Suprapubic skin (tissue), 4 donors: ENCODE measurements at places on chromosomes 3 and 15.

GRCh38 chr15:74631935-74632560 lies 16.4 kb downstream of the CLK3 start:
- H3K27me3 ChIP-seq: no peaks in the 10 kb centered on the region
- H3K4me1 ChIP-seq: no peaks in the 10 kb centered on the region
- H3K27ac ChIP-seq: no peak overlapping the region
- H3K4me3 ChIP-seq: no peak overlapping the region
- peaks cover 95% of the 10 kb centered on the region for H3K36me3 ChIP-seq
- DNase-seq: no peak

DNA sequence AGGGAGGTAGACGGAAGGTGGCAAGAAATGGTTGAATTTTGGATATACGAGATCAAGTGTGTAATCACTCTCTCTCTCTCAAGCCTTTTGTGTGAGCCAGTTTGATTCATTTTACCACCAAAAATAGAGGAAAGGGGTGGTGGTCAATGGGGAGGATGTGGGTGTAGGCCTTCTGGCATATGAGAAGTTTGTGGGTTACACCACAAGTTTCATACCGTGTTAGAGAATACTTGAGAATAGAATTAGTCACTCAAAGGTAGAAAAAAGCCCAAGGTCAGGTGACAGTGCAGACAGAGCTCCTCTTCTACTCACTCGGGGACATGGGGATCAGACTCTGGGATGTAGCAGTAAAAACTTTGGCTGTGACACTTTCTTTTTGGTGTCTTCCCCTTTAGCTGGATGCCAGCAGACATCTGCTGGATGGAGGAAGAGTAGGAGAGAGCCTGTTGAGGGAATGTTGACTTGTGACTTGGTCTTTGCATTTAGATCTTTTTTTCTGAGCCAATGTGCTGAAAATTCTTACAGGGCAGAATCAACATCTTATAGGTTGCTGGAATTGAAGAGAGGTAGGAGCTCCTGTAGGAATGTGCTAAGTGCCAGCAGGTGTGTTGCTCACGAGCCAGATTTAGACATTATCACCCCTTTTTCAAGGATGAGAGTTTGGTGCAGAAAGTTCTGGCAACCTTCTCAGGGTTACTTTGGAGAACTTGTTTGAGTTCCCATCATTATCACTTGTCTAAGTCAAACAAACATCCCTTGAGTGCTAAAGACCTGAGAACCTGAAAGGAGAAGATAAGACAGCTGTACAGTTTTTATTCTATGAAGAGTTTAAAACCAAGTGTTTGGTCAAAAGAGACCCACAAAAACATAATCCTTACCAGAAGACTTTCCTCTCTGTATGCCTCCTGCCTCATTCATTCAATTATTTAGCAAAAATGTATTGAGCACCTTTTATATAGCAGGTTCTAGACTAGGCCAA lies 43.9 kb upstream of the RYK start:
- H3K27ac ChIP-seq: no peak overlapping the region
- H3K4me1 ChIP-seq: peaks cover 22% of the 10 kb centered on the region
- no peaks in the 10 kb centered on the region for H3K36me3 ChIP-seq
- H3K4me3 ChIP-seq: no peak overlapping the region
- no peaks in the 10 kb centered on the region for H3K27me3 ChIP-seq
- no peak for DNase-seq

DNA sequence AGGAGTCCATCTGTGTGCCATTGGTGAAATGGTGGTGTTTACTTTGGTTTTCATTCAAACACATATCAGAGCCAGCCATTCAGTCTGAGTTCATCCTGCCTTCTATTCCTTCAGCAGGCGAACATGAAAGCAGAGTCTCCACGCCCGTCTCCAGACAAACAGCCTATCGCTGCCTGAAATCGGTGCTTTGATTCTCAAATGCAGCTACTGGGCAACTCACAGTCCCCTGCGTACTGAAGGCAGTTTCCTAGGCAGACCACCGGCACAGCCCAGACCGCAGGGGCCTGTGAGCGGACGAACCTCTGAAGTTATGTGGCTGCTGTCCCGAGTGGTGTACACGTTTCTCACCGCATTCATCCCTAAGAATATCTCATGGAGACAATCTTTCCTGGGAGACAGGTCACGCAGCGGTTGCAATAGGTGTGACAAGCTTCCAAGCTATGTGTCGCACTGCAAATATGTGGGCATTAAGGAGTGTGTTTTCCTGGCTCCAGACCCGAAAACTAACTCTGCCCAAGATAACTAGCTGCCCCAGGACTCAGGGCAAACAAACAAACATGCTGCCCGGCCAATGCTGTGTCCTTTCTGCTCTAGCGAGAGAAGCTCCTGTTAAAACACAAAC lies 16.9 kb upstream of the RYR3 start:
- no peaks in the 10 kb centered on the region for H3K36me3 ChIP-seq
- H3K4me3 ChIP-seq: no peak overlapping the region
- peaks cover 4% of the 10 kb centered on the region for H3K4me1 ChIP-seq
- no peak overlapping the region for H3K27ac ChIP-seq
- no peaks in the 10 kb centered on the region for H3K27me3 ChIP-seq
- DNase-seq: no peak

DNA sequence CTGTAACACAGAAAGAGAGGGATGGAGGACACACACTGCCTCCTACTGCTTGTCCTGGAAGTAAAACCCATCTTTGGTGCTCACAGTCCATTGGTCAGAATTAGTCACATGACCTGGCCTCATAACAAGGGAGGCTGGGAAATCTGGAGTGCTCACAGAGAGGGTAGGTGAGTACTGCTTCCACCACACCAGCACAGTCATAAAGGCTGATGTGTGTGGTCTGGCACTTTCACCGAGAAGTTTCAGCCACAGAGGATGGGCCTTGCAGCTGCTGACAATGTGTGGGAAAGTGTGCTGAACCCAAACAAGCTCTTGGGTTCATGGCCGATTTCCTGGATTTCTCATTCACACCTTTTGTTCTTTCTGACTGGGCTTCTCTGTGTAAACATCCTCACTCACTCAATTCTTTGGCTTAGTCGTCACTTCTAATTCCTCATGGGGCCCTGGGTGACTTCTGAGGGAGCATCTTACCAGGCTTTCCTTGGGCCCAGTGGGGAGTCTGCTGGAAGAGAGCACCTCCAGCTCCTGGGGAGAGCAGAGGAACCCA lies 100.7 kb downstream of the ASB7 start:
- H3K27me3 ChIP-seq: no peaks in the 10 kb centered on the region
- DNase-seq: peak; percentile 8
- no peak overlapping the region for H3K4me3 ChIP-seq

GRCh38 chr3:11568503-11569155 lies 75.1 kb downstream of the VGLL4 start:
- DNase-seq: peak; percentile 90
- H3K27me3 ChIP-seq: no peaks in the 10 kb centered on the region
- H3K4me1 ChIP-seq: peaks cover 60% of the 10 kb centered on the region

DNA sequence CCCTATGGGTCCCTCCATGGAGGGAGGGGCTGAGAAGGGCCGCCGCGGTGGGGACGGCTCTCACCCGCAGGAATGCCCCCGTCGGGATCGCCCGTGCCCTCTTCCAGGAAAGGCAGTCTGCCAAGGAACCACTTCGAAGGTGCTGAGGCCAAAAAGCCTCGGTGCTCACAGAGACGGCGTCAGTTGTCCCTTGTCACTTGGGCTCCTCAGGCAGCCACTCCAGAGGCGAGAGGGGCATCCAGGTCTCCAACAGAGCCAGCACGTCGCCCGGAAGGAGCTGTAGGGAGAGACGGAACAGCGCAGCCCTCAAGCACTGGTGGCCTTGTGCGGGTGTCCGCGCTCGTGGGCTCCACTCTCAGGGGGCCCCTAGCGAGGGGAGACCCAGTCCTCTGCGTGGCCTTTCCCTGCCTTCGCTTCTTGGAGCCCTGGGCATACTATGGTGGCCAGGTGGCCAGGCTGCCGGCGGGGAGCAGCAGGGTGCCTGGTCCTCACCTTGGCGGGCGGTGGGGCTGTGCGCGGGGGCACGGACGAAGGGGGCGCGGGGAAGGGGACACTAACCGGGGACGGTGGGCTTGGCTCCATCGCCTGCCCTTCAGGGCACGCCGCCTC lies 994 bp downstream of the MESP1 start:
- H3K27ac ChIP-seq: no peak overlapping the region
- H3K4me1 ChIP-seq: peaks cover 16% of the 10 kb centered on the region
- H3K36me3 ChIP-seq: no peaks in the 10 kb centered on the region
- peak overlapping the region; percentile 76 for H3K4me3 ChIP-seq

DNA sequence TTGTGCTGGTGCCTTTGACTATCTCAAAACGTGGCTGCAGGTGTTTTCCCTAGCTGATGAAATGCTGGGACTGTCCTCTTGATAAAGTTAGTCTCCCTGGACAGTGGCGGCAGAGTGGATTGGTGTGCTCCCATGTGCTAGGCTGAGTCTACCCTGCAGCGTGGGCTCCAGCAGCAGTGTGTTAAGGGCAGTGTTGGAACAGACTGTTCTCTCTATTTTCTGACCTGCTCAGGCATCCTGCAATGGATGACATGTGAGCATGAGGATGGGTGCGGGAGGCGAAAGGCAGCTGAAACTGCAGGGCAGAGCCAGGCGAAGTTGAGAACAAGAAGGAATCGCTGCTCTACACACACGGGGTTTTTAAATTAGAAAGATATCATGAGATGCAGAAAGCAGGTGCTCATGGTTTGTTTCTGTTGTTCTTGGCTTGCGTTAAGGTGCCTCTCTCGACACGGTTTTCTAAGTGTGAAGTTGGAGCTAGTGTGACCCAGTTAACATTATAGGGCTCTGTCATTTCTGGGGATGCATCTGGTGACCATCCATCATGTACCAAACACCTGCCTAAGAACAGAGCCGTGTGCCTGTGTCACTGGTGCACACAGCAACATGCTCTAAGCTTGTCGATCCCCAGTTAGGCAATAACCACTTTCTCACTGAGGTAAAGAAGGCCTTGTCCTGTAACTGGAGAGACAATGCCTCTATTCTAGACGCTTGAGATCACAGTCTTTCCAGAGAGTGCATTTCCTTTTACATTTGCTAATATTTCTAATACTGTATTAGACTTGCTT lies 44.3 kb downstream of the SLCO3A1 start:
- peaks cover 41% of the 10 kb centered on the region for H3K4me1 ChIP-seq
- DNase-seq: no peak
- no peak overlapping the region for H3K27ac ChIP-seq
- H3K36me3 ChIP-seq: no peaks in the 10 kb centered on the region

- DNase-seq: no peak
- no peak overlapping the region for H3K4me3 ChIP-seq
- H3K36me3 ChIP-seq: peaks cover 31% of the 10 kb centered on the region
- no peak overlapping the region for H3K27ac ChIP-seq
- H3K4me1 ChIP-seq: no peaks in the 10 kb centered on the region
Measured at GRCh38 chr3:17201538-17201937, 316.8 kb downstream of the PLCL2 start.

GRCh38 chr3:23835802-23836201 lies 30.0 kb downstream of the UBE2E1 start:
- H3K4me1 ChIP-seq: peaks cover 25% of the 10 kb centered on the region
- DNase-seq: no peak
- no peak overlapping the region for H3K4me3 ChIP-seq
- no peaks in the 10 kb centered on the region for H3K36me3 ChIP-seq

DNA sequence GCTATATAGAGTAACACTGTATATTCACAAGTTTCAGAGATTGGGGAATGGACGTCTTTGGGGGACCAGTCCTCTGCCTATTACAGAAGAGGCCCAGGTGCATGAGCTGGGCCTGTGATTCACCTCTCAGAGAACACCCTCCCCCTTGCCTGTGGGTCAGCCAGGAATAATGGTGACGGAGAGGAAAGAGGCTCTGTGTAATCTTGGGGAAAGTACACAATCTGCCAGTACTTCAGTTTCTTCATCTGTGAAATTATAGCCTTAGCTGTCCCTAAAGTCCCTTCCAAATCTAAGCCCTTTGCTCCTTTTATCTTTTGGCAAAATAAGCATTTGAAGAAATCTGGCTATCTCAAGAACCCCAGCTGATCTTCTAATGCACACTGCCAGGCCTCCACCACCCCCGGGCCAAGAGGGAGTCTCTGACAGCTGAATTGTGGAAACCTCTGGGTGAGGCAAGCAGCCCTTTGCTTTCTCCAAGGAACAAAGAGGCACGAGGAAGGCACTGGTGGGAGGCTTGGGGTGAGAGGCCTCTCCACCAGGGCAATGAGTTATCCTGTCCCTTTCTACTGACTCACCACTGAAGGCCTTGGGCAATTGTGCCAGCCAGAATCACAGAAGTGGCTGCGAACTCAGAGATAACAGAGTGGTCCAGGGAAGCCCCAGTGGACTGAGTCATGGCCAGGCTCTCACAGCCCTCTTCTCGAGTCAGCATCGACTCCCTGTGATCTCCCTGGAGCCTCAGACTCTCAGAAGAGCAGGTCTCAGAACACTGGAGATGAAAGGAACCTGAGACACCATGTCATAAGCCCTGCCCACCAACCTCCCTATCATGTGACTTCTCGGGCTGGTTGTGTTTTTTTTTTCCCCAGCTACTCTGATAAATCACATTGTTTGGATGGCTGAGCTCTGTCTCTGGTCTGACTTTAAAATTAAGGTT lies 31.8 kb downstream of the CCNL1 start:
- no peaks in the 10 kb centered on the region for H3K27me3 ChIP-seq
- no peak overlapping the region for H3K4me3 ChIP-seq
- H3K36me3 ChIP-seq: no peaks in the 10 kb centered on the region
- H3K27ac ChIP-seq: peak overlapping the region; percentile 84

- H3K27me3 ChIP-seq: no peaks in the 10 kb centered on the region
- H3K4me3 ChIP-seq: no peak overlapping the region
- no peaks in the 10 kb centered on the region for H3K4me1 ChIP-seq
- DNase-seq: no peak
- H3K36me3 ChIP-seq: no peaks in the 10 kb centered on the region
Measured at GRCh38 chr3:108430540-108430939, 79.9 kb downstream of the MYH15 start.

- H3K36me3 ChIP-seq: no peaks in the 10 kb centered on the region
- H3K27ac ChIP-seq: no peak overlapping the region
- H3K4me1 ChIP-seq: no peaks in the 10 kb centered on the region
- no peaks in the 10 kb centered on the region for H3K27me3 ChIP-seq
- no peak overlapping the region for H3K4me3 ChIP-seq
Measured at GRCh38 chr3:106227068-106227467, 358.3 kb upstream of the CBLB start.

- peaks cover 9% of the 10 kb centered on the region for H3K4me1 ChIP-seq
- peak; percentile 55 for DNase-seq
- H3K27me3 ChIP-seq: no peaks in the 10 kb centered on the region
- H3K36me3 ChIP-seq: no peaks in the 10 kb centered on the region
Measured at GRCh38 chr15:69478259-69478781, 25.7 kb downstream of the RPLP1 start.

- no peaks in the 10 kb centered on the region for H3K36me3 ChIP-seq
- H3K27ac ChIP-seq: no peak overlapping the region
- no peaks in the 10 kb centered on the region for H3K27me3 ChIP-seq
- DNase-seq: no peak
Measured at GRCh38 chr3:111311709-111312235, 230.2 kb upstream of the CD96 start.

DNA sequence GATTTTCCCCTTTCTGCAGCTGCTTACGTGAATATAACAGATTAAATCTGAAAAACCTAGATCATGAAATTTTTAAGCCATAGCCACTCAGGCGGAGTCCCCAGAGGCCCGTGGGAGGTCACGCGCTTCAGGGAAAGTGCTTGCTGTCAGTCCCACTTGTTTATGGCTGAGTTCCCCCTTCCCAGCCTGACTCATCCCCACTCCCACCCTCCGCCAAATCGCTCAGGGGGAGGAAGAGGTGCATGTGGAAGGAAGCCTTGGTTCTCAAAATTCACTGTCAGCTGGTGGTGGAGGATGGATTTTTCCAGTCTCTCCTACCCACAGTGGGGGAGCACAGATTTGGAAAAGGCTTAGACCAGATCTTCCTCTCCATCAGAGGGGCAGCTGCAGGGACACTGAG lies 67.4 kb downstream of the CORO2B start:
- DNase-seq: no peak
- H3K36me3 ChIP-seq: no peaks in the 10 kb centered on the region
- peaks cover 11% of the 10 kb centered on the region for H3K4me1 ChIP-seq
- H3K27me3 ChIP-seq: no peaks in the 10 kb centered on the region
